ENCODE measurements at places on chromosomes 5 and 9. TPM values are rescaled to one million over a fixed set of nuclear protein-coding genes. Genes with fewer than 3 reads are reported as not detected.

GRCh38 chr9:38390851-38391250 lies 1.7 kb upstream of the ALDH1B1 start:
- DNase-seq: no peak

DNA sequence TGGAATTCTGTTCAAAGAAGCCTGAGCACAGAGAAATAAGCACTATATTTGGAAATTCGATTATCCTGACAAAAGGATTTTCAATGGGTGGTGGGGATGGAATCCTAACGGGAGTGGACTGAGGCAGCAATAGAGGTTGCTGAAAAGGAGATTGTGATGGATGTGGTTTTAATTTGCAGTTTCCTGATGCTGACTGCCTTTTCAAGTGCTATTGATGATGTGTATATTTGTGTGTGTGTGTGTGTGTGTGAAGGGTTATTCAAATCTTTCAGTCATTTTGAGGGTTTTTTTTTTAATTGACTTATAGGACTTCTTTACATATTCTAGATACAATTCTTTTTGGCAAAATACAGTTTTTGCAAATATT lies 614.5 kb downstream of the HINT1 start:
- DNase-seq: no peak

DNA sequence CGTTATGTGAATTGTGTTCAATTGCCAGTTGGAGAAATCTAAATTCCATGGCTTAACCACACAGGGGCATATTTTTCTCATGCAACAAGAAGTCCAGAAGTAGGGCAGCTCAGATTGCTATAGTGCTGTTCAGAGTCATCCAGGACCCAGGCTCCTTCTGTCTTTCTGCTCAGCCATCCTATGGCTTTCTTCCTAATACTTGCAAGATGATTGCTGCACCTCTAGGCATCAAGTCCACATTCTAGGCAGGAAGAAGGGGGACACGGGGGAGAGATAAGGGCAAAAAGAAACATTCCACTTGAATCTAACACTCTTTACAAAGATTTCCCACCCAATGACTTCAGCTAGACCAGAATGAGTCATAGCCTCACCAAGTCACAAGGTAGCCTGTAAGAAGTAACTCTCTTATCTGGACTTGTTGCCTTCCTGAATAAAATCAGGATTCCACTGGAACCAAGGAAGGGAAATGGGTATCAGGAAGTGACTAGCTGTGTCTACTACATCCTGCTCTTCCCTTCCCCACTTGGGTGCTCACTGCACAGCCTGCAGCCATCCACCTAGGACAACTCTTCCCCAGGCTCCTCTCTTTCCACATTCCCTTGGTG lies 5.3 kb downstream of the ERAP2 start:
- no peak for DNase-seq

GRCh38 chr5:137372016-137372772 lies 126.9 kb downstream of the SPOCK1 start:
- no peak for DNase-seq

DNA sequence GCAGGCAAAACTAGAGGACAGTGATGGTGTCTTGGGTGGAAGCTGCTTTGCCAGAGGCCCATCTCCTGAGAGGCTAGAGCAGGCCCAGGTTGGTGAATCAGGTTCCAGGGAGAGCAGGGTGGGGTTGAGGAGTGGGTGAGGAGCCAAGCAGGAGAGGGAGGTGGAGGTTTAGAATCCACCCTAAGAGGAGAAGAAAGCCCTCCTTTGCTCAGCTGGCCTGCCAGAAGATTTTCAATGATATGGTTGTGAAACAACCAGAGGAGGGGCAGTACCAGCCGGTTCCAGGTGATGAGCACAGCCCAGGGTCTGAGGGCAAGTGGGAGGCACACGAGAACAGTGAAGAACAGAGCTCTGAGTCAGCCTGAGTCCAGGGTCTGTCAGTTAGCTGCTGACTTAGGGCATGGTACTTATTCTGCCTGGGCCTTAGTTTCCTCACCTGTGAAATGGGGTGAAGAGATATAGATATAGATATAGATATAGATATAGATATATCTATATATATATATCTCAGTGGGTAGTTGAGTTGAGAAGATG lies 17.8 kb downstream of the PPARGC1B start:
- no peak for DNase-seq

DNA sequence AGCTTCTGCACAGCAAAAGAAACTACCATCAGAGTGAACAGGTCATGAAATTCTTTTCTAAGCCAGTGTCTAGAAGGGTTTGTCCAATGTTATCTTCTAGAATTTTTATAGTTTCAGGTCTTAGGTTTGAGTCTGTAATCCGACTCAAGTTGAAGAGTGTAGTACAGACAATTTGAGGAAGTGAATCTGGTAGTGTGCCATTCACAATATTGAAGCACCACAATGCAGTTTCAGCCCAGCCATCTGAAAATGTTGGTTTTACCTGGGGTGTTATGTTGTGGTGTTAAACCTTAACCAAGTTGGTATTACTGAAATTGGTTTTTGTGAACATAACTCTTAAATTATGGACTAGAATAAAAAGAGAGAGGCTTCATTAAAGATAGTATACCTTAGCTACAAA lies 77.2 kb downstream of the ADAMTS16 start:
- DNase-seq: no peak

DNA sequence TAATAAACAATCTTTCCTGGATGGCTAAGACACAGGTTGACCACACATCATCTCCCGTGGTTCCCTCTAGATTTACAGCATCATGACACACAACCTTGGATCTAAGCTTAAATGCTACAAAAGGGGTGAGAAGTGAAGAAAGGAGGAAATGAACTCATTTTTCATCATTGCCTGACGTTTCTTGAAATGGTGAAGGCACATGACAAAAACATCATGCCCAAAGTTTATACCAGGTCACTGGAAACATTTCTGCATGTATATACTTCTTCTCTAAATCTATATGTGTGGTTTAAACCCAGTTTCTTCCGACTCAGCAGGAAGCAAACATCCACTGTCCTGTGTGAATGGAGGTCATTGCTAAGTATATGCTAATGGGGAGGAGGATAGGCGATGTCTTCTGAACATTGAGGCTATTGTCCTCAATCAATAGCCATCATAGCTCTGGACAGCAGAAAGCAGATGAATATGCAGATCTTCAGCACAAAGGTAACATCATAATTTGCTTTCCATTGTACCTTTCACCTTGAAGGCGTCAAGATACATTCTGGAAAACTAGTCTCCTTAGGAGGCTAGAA lies 137.4 kb downstream of the MED27 start:
- no peak for DNase-seq

DNA sequence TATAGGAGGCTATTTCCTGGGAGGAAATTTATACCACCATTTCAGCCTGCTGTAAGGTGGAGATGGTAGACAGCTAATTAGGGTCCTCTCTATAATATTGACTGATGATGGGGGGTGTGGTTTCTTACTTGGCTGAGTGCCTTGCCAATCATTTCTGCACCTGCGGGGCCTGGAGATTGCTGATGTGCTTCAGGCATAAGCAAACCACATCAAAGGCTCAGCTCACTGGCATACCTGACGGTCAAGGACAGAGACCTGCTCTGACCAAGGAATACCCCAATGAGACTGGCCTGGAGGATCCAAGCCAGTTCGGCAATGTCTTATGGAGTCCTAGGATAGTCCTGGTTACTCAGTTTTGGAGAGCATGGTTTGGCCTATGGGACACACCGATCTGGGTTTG lies 29.5 kb downstream of the ANKH start:
- no peak for DNase-seq

DNA sequence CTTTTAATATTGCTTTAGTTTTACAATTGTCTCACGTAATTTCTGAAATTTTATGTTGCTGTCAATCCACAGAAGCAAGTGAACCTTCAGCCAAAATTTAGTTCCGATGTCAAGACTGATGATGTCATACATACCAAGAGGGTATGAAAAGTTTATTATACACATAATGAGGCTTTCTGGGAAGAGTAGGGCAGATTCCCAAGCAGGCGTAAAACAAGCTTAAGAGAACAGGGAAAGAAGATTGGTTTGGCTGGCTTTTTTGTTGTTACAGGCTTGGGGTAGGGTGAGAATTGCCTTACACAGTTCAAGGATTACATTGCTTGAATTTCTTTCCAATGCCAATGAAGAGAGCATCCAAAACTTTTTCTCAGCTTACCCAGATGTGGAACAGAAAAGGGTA lies 1962.9 kb upstream of the CDH6 start:
- DNase-seq: no peak

GRCh38 chr9:135345775-135346433 lies 133.7 kb upstream of the PPP1R26 start:
- no peak for DNase-seq

ITK gene
- total RNA-seq: 1.5 TPM

CCNI2 gene
- total RNA-seq: 13.4 TPM

ZNF483 gene
- 2.9 TPM for total RNA-seq

PCDHA10 gene
- total RNA-seq: 0.24 TPM
